Liver (tissue), 10 donors: ENCODE measurements at places on chromosomes 3 and 15. TPM values are rescaled to one million over a fixed set of nuclear protein-coding genes. Genes with fewer than 3 reads are reported as not detected.

DNA sequence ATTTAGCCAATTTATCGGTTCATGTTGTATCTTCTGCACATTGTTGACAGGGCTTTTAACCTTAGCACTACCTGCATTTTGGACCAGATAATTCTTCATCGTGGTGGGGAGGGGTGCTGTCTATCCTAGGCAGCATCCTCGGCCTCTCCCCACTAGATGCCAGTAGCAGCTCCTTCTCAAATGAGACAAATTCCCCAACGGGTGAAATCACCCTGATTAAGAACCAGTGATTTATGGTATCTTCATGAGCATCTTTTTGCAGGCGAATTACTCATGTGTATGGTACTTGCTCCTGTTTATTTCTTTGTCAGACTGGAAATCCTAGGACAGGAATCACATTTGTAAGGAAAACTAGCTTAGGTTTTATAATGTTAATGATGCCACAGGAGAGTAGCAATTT is 68.0 kb downstream of the C3orf70 start:
- DNase-seq = no peak

GRCh38 chr3:139836698-139837464 is 98.1 kb upstream of the CLSTN2 start:
- DNase-seq = no peak

DNA sequence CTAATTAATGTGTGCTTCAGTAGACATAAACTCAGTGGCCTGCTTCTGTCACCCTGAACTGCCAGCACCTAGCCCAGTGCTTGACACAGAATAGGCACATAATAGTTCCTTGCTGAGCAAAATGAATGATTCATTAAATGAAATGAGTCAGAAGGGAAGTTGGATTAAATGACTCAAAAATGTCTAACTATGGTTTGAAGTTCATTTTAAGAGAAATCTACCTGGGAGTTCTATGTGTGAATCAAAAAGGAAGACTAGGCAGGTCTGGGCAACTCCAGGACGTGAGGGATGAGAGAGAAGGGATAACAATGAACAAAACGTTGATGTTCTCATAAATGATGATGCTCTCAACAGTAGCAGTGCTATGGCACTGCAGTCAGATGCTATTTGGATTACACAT is 175.0 kb downstream of the CFAP20DC start:
- DNase-seq = no peak

DNA sequence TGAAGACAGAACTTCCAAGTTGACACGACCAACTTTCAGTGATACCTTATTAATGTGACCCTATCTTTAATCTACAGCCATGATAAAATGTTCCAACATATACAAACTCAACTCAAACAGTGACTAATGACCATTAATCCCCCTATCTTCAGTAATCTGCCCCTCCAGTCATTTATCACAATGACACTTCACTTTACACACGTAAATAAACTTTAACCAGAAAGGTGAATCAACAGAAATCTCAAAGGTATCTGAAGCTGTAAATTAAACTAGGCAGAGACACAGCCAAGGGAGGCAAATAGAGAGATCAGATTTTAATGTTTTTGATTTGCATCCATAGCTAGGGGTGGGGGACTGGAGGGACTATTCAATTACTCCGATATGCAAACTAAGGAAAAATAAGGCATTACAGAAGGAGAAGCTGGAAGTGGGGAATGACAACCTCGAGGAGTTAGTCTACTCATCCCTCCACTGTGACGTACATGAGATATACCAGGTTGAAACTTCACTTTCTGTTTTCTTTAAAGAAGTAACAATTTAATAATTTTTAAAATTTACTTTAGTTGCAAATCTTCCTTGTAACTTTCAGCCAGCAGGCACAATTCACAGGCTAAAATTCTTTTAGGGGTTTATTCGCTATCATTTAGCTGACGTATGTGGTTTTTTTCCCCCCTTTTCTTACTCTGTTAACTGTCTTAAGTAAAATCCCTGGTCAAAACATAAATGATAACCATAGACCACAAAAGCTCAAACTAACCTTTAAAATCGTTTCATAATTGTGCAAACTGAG is 751.0 kb downstream of the ROBO1 start:
- DNase-seq = no peak

DNA sequence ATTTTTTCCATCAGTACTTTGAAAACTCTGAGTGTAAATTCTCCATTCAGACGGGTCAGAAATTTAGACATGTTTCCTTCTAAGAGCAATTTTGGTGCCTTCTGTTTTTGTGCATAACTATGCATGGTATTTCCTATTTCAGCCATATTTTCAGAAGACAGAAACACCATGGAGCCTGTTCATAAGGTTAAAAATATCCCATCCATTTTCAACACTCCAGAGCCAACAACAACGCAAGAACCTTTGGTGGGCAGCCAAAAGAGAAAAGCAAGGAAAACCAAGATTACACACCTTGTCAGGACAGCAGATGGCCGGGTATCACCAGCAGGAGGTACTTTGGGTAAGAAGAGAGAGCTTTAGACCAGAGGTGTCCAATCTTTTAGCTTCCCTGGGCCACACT is 275.6 kb downstream of the BBX start:
- no peak for DNase-seq

Gene CLDN1
- 85.2 TPM for total RNA-seq

Gene FAM43A
- 3.7 TPM for total RNA-seq
